Posterior cingulate gyrus (tissue), 11 donors: ENCODE measurements at places on chromosomes 3 and 15.
A peak's percentile ranks its signal among the peaks of the same experiment; 100 is the strongest.

DNA sequence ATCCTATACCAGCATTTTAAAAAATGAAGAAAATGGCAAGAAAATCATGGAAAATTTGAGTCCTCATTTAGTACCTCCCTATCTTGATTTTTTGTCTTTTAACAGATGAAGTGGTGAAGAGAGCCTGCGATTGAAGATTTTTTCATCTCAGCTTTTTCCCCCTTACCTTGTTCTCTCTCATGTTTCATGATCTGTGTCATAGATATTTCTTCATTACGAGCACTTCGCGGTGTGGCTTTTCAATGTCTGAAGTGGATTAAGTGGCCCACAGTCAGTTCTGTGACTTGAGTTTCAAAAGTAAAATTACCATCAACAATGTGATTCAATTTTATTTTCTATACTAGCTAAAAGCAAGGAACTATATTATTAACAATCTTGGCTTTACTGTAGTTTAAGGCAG, 147.2 kb downstream of the FNDC3B start:
- no peak for DNase-seq

DNA sequence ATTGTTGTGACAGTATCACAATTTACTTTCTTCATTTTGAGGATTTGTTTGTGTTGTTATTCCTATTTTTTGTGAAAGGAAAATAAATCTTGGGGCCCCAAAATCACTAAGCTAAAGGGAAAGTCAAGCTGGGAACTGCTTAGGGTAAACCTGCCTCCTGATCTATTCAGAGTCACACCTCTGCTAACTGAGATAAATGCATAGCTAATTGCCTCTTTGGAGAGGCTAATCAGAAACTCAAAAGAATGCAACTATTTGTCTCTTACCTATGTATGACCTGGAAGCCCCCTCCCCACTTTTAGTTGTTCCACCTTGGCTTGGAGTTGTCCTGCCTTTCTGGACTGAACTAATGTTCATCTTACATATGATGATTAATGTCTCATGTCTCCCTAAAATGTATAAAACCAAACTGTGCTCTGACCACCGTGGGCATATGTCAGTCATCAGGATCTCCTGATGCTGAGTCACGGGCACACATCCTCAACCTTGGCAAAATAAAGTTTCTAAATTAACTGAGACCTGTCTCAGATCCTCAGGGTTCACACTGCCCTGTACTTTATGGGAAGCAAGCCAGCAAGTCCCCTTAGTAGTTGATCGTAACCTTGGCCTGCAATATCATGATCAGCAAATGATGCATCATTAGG, 523.2 kb upstream of the GOLIM4 start:
- no peak for DNase-seq

DNA sequence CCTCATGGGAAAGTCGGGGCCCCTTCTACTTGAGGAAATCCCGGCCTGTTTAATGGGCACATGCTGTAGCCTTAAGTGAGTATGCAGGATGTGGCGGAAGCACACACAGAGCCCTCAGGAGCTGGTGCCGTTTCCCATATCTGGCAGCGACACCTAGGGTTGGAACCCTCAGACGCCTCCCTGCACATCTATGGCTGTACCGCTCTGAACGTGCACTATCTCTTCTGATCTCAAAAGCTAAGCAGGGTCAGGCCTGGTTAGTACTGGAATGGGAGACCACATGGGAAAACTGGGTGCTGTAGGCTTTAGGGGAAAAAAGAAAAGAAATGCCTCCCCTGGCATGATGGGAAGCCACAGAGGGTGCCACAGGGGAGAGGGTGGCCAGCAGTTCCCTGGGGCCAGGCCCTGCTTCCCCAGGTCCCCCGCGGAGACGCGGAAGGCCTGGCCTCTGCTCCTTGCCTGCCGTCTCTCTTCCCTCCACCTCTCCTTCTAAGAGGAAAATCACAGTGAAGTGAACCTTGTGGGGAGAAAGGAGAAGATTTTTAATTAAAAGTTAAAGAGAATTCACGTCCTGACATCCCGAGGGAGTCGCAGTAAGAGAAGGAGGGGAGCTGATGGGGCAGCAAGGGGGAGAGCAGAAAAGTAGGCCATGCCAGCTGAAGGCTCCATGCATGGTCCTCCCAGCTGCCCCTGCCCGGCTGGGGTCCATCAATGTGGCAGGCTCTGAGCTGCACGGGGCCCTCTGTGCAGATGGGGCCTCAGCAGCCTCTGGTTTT, 60.5 kb upstream of the TMEM115 start:
- no peak for DNase-seq

- DNase-seq: no peak
Observed at GRCh38 chr3:30984855-30985749, 90.6 kb upstream of the GADL1 start.

GRCh38 chr3:47079432-47079831, 84.5 kb downstream of the SETD2 start:
- DNase-seq: no peak

DNA sequence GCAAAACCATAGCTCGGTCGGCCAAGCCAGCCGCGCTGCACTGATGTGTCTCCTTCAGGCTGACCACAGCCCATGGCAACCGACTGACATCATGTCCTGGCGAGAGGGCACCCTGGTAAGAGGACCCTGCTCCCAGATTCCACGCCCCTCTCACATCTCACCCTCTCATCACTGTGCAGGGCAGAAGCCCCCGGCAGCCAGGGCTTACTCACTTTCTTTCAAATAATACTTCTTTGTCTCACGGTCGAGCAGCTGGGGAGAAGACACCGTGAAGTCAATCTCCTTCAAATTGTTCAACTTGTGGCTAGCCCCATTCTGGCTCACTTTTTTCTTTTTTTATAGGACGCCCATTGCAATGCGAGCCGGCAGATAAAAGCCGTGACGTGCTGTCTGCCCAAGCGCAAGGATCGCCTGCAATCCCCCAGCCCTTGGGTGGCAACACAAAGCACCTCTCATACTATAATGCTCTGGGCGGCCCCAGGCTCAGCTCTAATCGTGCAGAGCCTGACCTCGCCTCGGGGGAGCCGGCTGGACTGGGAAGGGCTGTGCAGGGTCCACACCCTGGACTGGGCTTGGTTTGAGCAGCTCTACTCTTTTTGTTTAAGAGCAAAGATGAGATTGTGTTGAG, 33.6 kb downstream of the VGLL4 start:
- DNase-seq: no peak

DNA sequence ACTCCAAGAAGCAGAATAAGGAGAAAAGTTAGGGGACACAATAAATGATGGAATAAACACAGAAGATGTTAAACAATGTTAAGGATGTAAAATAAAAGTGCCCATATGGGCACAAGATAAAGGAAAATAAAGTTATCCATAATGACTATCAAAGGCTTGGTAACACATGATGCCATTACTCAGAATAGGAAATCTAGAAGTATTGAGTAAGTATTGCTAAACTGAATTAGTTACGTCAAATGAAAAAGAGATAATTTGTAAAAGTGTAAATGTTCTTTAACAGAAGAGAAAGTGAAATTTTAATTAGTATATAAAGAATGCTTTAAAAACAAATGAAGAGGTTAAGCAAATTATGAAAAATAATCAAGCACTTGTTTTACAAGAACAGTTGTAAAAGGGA, 6.7 kb downstream of the COPS2 start:
- DNase-seq: no peak

DNA sequence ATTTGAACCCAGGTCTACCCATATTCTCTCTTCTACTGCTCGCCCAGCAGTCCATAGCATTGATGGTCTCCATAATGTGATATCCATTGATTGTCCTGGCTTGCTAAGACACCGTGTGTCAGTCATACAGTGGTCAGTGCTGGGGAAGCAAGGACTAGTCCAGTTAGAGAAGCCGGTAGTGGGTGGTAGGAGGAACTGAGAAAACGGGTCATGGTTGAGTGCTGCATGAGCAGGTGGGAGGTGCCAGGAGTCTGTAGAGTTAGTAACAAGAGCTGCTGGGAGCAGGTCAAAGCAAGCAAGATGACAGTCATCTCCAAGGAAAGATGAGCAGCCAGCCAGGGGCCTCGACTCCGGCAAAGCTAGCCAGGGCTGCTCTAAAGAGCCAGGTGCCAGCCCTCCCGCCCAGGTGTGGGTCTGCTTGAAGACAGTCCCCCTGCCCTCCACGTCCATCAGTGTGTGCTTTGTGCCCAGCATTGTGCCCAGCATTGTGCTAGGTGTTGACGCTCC, 29.5 kb upstream of the USP3 start:
- no peak for DNase-seq

DNA sequence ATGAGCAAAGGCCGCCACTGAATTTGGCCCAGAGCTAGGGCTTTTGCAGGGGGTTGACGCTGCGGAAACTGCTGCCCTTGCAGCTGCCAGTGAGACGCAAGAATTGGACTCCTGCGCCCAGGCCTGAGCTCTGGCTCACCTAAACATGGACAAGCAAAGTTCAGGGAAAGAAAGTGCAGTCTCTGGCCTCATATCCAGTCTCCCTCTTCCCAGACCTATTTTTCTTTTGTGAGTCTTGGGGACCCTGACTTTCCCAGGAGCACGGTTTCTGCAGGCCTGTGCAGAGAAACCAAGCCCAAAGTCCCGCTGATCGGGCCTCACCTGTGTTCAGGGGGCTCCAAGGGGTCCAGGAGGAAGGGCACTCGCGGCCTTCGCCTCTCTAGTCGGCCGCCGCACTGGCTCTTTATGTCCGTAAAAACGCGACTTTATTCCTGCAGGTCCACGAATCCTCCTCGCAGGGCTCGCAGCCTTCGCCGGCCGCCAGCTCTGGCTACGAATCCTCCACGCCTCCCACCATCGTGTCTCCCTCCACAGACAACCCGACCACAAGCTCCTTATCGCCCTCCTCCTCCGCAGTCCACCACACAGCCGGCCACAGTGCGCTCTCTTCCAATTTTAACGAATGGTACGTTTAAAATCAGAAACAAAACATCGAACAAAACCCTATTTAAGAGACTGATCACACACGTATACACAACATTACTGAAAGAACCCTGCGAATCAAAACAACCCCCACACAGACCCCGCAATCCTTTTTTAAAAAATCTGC, 3.9 kb downstream of the ZIC1 start:
- no peak for DNase-seq

DNA sequence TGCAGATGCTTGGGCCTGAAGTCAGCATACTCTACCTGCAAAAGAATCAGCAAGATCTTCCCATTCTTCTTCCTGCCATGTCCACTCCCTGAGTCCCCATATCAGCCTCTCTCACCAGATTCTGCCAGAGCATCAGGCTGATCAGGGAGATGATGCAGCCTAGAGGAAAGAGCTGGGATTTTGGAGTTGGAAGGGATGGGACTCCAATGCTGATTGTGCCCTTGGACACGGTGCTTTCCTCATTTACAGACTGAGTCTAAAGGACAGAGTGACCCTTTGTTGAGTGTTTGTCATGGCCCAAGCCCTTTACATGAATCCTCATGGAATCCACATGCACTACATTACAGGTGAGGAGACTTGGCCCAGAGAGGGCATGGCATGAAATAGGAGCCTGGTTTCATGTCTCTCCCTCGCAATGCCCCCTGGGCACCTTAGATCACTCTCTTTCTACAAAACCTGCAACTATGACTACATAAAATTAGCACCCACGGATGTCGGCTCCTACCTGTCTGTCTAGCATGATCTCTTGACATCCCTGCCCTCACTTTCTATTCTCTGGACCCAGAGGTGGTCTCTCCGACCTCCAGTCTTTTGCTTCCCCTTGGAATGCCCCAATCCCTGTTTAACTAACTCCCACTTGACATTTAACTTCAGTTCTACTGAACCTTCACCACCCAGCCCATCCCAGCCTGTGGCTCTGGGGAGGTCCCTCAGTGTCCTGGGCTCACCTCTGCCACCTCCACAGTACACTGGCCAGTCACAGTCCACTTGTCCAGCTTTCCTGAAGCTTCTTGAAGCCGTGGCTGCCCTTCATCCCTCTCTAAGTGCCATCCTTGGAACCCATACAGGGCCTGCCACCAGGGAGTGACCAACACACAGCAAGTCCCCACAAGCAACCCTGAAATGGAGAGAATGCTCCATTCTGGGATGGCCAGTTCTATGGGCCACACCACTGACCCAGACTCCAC, 173.5 kb downstream of the ABHD5 start:
- no peak for DNase-seq

- no peak for DNase-seq
Observed at GRCh38 chr3:186798239-186798874, 7.9 kb downstream of the RFC4 start.

DNA sequence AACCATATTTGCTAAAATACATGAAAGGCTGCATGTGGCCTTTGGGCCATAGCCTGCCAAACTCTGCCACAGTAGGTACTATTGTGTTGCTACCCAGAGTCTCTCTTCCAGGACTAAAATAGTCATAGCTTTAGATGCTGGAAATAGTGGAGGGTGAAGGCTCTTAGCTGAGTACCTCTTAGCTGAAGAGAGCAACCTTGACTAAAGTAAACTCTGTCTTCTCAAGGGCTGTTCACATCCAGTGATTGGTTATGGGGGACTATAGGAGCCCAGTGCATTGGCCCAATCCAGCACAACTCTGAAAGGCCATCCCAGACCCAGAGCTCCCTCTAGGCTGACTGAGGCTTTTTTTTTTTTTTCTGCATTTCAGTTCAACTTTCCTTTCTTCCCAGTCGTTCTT, 117.8 kb upstream of the ACP3 start:
- no peak for DNase-seq

- no peak for DNase-seq
Observed at GRCh38 chr15:49082960-49083359, 36.7 kb upstream of the SECISBP2L start.

DNA sequence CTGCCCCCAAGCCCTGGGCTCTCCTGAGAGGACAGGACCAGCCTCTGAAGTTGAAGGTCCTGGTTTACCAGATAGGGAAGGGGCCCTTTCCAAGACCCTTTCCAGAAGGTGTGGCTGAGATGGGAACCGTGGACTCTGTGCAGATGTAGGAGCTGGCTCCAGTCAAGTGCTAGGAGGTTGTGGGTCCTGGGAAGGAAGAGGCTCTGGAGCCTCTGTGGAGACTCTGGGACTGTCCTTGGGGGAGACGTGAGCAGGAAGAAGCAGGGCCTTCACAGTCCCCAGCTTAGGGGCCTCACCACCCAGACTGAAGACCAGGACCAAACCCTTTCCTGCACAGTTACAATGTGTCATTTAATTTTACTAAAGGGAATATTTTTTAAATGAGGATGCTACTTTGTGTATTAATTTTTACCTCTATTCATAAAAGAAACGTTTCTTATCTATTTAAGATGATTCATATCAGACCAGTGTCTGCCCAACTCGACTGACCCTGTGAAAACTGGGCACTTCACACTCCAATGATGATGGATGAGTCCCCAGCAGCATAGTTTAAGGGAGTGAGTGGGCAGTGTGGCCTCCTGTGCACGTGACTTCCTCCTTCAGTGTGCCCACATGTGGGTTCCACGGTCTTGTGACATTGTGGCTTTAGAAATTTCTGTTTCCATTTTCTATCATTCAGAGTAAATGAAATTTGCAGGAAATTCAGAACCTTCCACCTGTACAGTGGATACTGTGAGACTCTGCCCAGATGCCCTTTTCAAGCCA, 10.9 kb downstream of the CCR5AS start:
- DNase-seq: no peak

GRCh38 chr3:40387001-40387894, at the start of gene ENTPD3:
ENTPD3 (plus strand) TSS chr3:40387184; CDS start chr3:40388058, 874 bp downstream.
- peak; percentile 44 for DNase-seq

- DNase-seq: no peak
Observed at GRCh38 chr3:187741403-187742350, 3.6 kb downstream of the BCL6 start.

- no peak for DNase-seq
Observed at GRCh38 chr3:64667887-64668581, 19.8 kb downstream of the ADAMTS9 start.
